ENCODE measurements at places on chromosomes 3 and 15.

GRCh38 chr3:25313286-25313685 lies 114.8 kb upstream of the RARB start:
- DNase-seq = no peak

GRCh38 chr3:107727102-107727501 lies 204.3 kb downstream of the BBX start:
- DNase-seq = no peak

- no peak for DNase-seq
Measured at GRCh38 chr3:122956693-122957455, 70.7 kb downstream of the SEMA5B start.

DNA sequence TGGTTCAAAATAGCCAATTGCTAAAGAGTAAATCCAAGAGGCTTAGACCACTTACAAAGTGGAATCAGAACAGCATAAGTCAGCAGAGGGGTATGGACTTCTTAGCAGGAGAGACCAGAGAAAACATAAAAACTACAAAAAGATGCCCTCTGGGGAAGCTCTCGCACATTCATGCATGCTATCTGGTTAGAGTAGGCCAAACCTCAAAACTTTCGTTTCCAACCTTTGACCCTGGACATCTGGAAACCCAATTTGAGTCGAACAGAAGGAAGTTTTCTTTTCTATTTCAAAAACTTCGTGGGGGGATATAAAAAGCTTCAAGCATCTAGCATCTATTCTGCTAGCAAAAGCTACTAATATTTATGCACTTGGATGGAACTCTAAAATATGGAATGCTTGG lies 523.9 kb upstream of the AGTR1 start:
- peak; percentile 43 for DNase-seq

GRCh38 chr3:26681632-26682031 lies 59.1 kb downstream of the LRRC3B start:
- no peak for DNase-seq

GRCh38 chr3:143475981-143476380 lies 356.4 kb downstream of the CHST2 start:
- no peak for DNase-seq

GRCh38 chr3:139797724-139798343 lies 120.1 kb upstream of the NMNAT3 start:
- DNase-seq = no peak

DNA sequence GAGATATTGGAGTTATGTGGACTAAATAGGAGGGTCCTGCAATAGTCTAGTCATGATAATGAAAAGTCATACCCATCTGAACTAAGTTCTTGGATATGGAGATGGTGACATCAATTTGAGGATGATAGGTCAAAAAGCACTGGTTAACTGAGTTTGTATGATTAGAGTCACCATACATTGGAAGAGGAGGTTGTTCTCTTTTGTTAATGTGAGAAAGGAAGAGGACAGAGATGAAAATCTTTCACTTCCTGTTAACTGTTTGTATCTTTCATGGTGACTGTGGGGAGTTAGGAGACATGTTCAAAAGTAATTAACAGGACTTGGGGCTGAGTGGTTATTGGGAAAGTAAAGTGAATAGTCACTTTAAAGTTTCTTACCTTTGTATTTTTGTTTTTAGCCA lies 11.1 kb downstream of the TMEM62 start:
- DNase-seq = no peak

- no peak for DNase-seq
Measured at GRCh38 chr3:42652611-42653302, 740 bp upstream of the ZBTB47 start.

DNA sequence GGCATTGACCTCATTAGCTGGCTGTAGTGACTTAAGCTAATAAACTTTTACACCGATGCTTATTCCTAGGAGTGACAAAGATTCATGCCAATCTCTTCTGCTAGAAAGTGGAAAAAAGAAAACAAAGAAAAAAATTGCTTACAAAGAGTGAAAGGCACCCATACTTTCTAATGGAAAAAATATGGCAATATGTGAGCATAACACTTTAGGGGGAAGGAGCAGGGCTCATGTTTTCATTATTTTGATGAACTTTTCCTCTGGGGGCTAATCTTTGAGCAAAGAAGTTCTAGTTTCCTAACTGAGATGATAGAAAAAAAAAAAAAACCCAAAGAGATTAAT lies 94.8 kb upstream of the THRB start:
- no peak for DNase-seq

DNA sequence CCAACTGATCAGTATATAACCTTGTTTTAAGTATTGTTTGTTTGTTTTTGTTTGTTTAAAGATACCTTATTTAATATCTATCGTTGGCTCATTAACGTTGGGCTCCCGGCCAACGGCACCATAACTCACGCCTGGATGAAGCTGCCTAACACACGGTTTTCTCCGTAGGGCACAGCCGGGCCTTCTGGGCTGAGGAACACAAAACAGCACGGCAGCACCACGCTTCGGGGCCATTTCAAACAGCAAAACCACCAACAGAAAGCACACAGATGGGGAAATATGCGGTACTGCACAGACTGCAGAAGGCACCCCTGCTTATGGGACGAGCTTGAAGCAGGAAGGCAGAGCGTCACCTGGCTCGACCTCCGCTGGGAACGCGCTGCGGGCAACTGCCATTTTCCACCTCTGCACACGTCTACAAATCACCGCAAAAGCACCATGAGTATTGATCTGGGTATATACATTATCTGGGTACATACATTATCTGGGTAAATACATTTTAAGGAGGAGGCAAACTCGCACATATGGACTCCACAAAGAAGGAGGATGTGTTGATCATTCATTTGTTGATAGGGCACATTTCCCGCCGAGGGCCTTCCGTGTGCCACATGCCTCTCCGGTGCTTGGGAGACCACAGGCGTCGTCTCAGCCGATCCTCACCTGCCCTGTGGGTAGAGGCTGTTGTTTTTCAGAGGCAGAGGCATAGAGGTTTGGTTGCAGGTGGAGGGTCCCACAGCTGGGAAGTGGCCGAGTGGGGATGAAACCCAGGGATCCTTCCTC lies 123.7 kb upstream of the ATP2B2 start:
- DNase-seq = no peak

DNA sequence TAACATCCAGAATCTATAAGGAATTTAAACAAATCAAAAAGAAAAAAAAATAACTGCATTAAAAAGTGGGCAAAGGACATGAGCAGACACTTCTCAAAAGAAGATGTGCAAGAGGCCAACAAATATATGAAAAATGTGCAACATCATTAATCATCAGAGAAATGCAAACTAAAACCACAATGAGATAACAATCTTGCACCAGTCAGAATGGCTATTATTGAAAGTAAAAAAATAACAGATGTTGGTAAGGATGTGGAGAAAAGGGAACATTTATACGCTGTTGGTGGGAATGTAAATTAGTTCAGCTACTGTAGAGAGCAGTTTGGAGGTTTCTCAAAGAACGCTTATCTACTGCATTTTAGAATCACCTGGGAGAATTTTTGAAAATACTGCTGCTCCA lies 186.1 kb downstream of the OTOL1 start:
- no peak for DNase-seq

- no peak for DNase-seq
Measured at GRCh38 chr15:81326466-81327212, 2.7 kb upstream of the STARD5 start.

DNA sequence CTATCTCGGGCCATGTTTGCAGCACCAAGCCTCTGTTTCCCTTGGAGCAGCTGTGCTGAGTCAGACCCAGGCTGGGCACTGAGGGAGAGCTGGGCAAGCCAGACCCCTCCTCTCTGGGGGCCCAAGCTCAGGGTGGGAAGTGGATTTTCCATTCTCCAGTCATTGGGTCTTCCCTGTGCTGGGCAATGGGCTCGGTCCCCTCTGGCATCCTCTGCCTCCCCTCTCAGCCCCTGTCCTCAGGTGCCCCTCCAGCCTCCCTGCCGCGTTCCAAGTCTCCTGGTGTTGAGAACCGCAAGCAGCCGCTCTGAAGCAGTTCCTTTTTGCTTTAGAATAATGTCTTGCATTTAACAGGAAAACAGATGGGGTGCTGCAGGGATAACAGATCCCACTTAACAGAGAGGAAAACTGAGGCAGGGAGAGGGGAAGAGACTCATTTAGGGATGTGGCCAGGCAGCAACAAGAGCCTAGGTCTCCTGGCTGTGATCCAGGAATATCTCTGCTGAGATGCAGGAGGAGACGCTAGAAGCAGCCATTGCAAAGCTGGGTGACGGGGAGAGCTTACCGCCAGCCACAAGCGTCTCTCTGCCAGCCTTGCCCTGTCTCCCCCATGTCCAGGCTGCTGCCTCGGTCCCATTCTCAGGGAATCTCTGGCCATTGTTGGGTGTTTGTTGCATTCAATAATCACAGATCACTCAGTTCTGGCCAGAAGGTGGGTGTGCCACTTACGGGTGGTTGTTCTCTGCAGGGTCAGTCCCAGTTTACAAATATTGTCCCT lies 1.2 kb downstream of the RHO start:
- no peak for DNase-seq

GRCh38 chr3:99396651-99397275 lies 241.6 kb upstream of the COL8A1 start:
- DNase-seq = no peak

DNA sequence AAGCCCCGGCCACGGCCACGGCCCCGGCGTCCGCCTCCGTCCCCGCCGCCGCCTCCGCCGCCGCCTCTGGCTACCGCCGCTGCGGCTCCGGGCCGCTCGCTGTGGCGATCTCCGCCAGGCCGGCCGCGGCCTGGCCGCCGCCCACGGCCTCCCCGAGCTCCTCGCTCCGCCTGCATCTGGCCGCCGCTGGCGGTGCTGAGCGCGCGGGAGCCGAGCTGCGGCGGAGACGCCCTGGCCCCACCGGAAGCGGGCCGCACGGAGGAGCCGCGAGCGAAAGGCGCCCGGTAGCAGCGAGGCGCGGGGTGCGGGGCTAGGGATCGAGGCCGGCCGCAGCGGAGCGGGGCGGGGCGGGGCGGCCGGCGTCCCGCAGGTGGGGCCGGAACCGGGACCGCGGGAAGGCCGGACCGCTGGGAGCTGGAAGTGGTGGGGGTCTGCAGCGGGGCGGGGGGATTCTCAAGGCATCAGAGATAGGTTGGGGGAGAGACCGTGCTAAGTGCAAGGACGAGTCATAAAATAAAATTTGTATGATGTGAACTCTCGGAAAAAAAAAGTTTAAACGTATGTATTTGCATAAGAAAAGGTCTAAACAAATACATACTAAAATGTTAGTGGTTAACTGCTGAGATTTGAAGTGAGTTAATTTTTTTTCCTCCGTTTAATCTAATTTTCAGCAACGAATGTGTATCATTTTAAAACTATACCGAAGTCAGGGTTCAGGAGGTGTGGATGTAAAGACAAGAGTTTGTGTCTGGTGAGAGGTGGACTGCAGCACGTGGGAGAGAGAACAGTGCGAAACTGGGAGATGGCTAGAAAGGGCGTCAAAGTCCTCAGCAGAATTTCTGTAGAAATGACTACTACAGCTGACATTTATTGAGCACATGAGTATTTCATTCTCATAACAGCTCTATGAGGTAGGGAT lies at the start of gene AVEN:
Gene AVEN (minus strand): TSS at position 334 of the 919 bp plus-strand sequence. CDS start 158 bp downstream, at position 176.
- no peak for DNase-seq

- no peak for DNase-seq
Measured at GRCh38 chr3:45988362-45988761, 7.3 kb downstream of the FYCO1 start.

DNA sequence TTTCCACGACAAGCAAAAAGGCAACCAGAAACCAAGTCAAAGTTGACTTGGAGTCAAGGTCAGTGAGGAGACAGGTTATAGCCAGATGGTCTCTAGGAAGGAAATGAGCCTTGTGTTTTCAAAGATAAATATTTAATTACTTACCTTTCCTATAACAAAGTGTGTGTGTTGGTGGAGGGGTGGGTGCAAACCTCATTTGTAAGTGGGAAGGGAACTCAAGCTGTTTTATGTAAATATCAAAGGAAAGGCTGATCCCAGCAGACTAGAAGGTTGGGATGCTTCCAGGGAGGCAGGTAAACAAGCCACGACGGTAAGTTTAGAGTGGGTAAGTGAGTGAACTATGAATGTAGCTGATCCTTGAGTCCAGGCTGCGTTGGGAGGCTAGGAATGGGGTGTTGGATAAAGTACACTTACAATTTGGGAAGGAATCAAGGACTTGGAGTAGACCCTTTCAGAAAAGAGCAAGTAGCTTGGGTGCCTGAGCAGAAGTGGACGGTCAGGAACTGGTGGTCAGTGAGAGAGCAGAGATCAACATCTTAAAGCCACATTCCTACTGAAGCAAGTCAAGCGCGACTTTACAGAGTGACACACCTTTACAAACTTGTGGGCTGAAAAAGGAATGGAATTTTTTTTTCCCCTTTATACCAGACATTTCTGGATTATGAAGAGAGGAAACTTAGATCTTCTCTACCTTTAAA lies 82.0 kb upstream of the TBL1XR1 start:
- DNase-seq = no peak

- no peak for DNase-seq
Measured at GRCh38 chr3:95476534-95476933, 1337.9 kb upstream of the EPHA6 start.

GRCh38 chr3:14487821-14488220 lies 52.3 kb downstream of the GRIP2 start:
- DNase-seq = no peak

DNA sequence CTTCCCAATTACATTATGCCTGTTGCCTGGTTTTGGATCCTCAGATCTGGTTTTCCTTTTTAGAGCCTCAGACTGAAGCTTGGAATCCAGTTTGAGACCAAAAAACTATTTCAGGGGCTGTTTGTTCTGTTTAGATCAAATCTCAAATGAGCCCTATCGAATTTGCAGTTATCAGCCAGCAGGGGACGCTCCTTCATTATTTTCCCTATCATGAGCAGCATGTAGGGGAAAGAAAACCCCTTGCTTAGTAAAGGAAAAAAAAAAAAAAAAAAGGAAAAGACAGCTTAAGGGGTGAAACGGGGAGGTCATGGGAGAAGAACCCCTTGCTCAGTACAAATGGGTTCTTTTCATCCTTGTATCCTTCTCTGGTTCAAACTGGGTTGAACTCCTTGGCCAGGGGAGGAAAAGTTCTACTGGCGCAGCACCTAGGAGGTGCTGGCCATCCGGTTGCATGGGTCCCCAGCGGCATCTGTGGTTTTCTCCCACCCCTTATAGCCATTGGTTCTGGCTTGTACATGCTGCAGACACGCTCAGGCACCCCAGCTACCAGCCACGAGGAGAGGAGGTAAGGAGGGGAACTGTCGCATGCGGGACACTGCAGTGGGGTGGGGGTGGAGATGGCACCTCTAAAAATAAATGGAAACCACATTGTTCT lies 1375.1 kb upstream of the ALCAM start:
- peak; percentile 6 for DNase-seq

DNA sequence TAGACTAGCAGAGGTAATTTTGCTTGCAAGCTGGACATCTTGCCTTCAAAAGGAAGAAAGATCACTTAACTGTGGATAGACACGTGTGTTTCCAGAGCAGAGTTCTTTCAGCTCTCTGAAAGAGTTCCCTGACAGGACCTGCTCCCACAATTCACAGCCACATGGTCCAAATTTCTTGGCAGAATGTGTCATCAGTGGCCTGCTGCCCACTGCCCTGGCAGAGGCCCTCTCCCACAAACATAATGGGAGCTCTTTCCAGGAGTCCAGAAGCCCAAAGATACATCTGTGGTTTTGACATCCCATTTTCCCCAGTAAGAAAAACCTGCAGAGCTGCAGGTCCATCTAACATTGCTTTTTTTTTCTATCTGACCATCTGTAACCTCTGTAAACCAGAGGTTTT lies 48.3 kb downstream of the SERPINI1 start:
- no peak for DNase-seq

- DNase-seq = no peak
Measured at GRCh38 chr15:68821841-68822381, 1.2 kb upstream of the ANP32A start.
